Stimulated activated CD4-positive, alpha-beta T cell treated with anti-CD3 and anti-CD28 coated beads, Interleukin-4, amount 100 ng/mL, for 4 hours (primary cell): ENCODE measurements at places on chromosomes 5 and 9.

DNA sequence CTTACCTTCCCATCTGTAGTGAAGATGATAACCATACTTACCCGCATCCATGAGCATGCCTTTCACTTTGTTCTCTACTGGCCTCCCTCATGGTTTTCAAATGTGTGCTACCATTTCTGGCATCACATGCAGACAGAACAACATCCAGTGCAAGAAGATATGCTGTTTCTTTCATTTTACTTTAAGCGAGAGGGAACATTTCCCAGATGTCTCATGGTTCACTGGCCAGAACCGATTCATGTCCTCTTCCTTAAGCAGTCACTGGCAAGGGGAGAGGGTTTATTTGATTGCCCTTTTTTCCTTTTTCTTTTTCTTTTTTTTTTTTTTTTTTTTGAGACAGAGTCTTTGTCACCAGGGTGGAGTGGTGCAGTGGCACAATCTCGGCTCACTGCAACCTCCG is 37.7 kb downstream of the ARRDC3 start:
- DNase-seq, result no peak

GRCh38 chr5:75435096-75435495 is 76.3 kb downstream of the CERT1 start:
- DNase-seq, result no peak

DNA sequence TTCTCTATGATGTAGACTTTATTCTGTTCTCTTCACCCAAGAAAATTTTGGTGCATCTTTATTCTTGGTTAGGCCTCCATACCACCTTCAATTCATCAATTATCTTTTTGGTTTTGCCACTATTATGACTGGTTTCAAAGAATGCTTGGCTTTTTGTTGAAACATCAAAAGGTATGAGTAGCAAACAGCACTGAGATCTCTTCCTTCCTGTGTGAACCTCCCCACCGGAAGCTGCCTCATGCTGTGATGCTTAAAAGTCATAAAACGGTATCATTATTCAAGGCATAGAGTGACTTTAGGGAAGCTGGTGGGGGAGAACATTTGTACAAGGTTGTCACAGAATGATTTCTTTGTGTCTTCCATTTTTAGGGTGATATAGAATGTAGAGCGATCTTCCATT is 70.6 kb downstream of the IQGAP2 start:
- peak; percentile 75 for DNase-seq

DNA sequence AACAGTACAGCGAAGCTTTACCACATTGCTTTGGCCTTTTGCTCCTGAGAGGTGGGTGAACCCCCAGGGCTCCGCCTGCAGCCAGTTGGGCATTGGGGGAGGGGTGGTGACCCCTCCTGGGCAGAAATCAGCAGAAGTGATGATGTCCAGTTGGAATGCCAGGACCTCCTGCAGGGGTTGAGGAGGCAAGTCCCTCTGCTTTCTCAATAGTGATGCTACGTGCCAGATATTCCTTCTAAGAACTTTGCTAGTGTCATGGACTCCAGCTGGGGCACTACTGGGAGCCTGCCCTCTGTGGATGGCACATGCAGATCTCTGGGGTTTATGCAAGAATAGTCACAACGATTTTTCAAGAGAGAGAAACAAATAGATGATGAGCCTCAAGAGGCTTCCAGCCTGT is 95.6 kb downstream of the NDFIP1 start:
- DNase-seq, result no peak

DNA sequence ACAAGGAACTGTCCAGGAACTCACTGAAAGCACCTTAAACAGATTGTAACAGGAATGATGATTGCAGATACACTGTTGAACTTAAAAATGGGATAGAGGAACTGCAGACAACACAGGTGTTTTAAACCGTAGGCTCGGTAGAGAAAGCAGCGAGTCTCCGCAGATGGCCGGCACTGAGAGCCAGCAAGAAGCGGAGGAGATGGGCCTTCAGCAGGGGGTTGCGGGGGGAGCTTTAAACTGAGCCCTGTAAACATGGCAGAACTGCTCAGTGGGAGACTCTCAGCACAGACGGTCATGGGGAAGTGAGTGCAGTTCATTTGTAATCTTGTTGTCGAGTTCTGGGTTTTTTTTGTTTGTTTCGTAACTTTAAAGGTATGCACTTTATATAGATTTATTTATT is 155.1 kb upstream of the OTULINL start:
- DNase-seq, result no peak

GRCh38 chr5:176996780-176997179 is 9.8 kb downstream of the UIMC1 start:
- no peak for DNase-seq

- DNase-seq, result no peak
These were observed 73.4 kb upstream of the BOD1 start for GRCh38 chr5:173689737-173690360.

- DNase-seq, result no peak
These were observed 1.3 kb downstream of the TMEM250 start for GRCh38 chr9:136117291-136117915.

DNA sequence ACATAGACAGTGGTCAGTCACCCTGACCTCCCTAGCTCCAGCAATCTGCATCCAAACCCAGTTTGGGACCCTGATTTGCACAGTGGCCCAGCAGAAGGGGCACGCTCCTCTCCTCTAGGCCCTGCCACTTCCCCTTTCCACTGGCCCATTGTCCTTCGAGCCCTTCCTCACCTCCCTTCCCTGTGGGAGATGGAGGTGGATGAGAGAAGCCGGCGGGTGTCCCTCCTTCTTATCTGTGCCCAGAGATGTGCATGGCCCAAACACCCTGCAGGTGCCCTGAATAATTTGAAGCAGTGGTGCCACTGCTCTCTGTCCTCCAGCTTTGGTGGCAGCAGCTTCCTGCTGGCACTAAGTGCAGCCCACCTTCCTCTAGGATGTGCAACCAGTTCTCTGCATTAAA is 140.0 kb downstream of the BARX1 start:
- no peak for DNase-seq

DNA sequence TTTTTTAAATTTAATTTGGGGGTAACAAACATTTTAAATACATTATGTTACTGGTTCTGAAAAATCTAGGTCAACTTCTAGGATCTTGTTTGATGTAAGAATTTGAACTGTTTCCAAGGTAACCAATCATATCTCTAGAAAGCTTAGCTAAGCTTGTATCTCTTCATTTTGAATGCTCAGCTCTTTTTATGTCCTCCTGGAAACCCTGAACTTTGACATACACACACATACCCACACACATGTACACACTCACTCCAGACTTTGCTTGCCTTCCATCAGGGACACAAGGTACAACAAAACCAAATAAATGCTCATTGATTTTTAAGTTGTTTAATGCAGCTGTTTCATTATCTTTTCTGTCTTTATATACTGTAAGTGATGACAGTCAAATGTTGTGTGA is 178.5 kb downstream of the RAB3C start:
- no peak for DNase-seq

- DNase-seq, result no peak
These were observed 55.3 kb downstream of the GADD45G start for GRCh38 chr9:89659891-89660685.
